ENCODE measurements at places on chromosomes 1 and 21. TPM values are rescaled to one million over a fixed set of nuclear protein-coding genes. Genes with fewer than 3 reads are reported as not detected.

Gene RAB42
- total RNA-seq, result 0.81 TPM

Gene KCNN3
- total RNA-seq, result 0.09 TPM

Gene KCNK2
- total RNA-seq, result under 0.01 TPM

Gene OR2T34
- not detected for total RNA-seq

Gene ARHGEF10L
- total RNA-seq, result 3.5 TPM

Gene TCHHL1
- not detected for total RNA-seq

Gene KISS1
- 0.56 TPM for total RNA-seq

Gene UBE2J2
- 31.8 TPM for total RNA-seq

Gene OR4F16
- not detected for total RNA-seq

Gene PADI1
- 0.09 TPM for total RNA-seq

Gene SLC6A9
- 7.2 TPM for total RNA-seq

Gene THAP3
- total RNA-seq, result 21.0 TPM

Gene NHLH1
- total RNA-seq, result not detected

Gene KRTAP13-2
- total RNA-seq, result not detected

Gene DCST1
- not detected for total RNA-seq

Gene PAPPA2
- total RNA-seq, result 3.4 TPM

Gene LAD1
- not detected for total RNA-seq

Gene IARS2
- total RNA-seq, result 81.8 TPM

Gene ACTL8
- total RNA-seq, result not detected

Gene GBP7
- not detected for total RNA-seq

Gene OR4F29
- total RNA-seq, result not detected

Gene PYCR2
- 31.6 TPM for total RNA-seq

Gene SYNJ1
- total RNA-seq, result 7.5 TPM

Gene NENF
- 12.8 TPM for total RNA-seq

Gene LHX8
- total RNA-seq, result not detected

Gene BSND
- total RNA-seq, result not detected

Gene NT5C1A
- total RNA-seq, result not detected

Gene UBXN10
- total RNA-seq, result not detected

Gene PLEKHN1
- 0.36 TPM for total RNA-seq

Gene PRKAA2
- total RNA-seq, result 3.1 TPM

Gene NEXN
- total RNA-seq, result 6.8 TPM

Gene KCNJ6
- under 0.01 TPM for total RNA-seq

Gene KRTAP21-2
- total RNA-seq, result not detected

Gene IFI44L
- 1.2 TPM for total RNA-seq

Gene OXCT2
- total RNA-seq, result 1.7 TPM

Gene PIGV
- total RNA-seq, result 5.2 TPM

Gene LRRC39
- 0.09 TPM for total RNA-seq

Gene TRIM63
- total RNA-seq, result not detected

Gene ATAD3C
- under 0.01 TPM for total RNA-seq

Gene SV2A
- total RNA-seq, result 1.6 TPM

Gene CNKSR1
- total RNA-seq, result not detected

Gene PDE9A
- total RNA-seq, result 0.38 TPM

Gene CCDC181
- total RNA-seq, result 0.09 TPM

Gene MAP3K21
- 0.27 TPM for total RNA-seq

Gene C1orf226
- 0.85 TPM for total RNA-seq

Gene RUNX3
- total RNA-seq, result under 0.01 TPM

Gene HAO2
- total RNA-seq, result not detected
